ENCODE measurements at places on chromosomes 3 and 15. TPM values are rescaled to one million over a fixed set of nuclear protein-coding genes. Genes with fewer than 3 reads are reported as not detected.

The C3orf20 gene
- polyA plus RNA-seq = 0.34 TPM

The TMEM40 gene
- polyA plus RNA-seq = 1.8 TPM

The AMT gene
- 40.4 TPM for polyA plus RNA-seq

The MB21D2 gene
- 17.0 TPM for polyA plus RNA-seq

The CASR gene
- polyA plus RNA-seq = 26.8 TPM

The GXYLT2 gene
- 19.2 TPM for polyA plus RNA-seq

The SPINK8 gene
- polyA plus RNA-seq = 0.24 TPM

- no peak for DNase-seq
Measured at GRCh38 chr3:127855246-127855645, 32.9 kb upstream of the MGLL start.

GRCh38 chr3:144501467-144501866, 529.8 kb downstream of the DIPK2A start:
- no peak for DNase-seq

- DNase-seq = no peak
Measured at GRCh38 chr3:37054370-37054769, 61.1 kb downstream of the MLH1 start.

GRCh38 chr3:43755516-43756200, 64.9 kb downstream of the ABHD5 start:
- no peak for DNase-seq

GRCh38 chr3:114104414-114104813, 47.9 kb downstream of the QTRT2 start:
- DNase-seq = no peak

DNA sequence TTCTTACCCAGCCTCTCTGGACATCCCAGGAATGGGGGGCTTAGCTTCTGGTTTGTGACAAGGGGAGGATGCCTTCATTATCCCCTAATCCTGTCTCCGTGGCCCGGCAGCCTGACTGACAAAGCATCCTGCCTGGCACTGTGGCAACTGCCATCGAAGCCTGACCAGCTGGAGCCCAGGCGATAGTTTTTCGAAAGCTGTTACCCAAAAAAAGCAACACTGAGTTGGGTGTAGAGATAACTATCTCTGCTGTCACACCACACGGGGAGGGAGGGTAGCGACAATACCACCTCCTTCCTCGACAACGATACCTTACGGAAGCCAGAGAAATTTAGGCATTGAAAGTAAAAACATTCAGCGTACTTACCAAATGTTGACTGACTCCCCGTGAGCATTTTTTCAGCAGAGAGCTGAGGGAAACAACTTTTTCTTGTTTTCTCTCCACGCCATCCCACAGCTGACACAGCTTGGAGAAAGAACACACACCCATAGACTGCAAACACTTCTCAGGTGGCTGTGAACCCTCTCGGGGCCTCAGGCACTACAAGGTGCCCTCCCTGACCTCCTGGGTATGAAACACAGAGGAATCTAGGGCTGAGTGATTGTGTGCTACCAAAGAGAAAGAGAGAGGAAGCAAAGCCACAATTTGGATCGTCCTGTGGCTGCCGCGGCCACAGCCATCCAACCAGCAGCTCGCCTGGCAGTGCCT, 361.9 kb upstream of the ICE2 start:
- DNase-seq = no peak

DNA sequence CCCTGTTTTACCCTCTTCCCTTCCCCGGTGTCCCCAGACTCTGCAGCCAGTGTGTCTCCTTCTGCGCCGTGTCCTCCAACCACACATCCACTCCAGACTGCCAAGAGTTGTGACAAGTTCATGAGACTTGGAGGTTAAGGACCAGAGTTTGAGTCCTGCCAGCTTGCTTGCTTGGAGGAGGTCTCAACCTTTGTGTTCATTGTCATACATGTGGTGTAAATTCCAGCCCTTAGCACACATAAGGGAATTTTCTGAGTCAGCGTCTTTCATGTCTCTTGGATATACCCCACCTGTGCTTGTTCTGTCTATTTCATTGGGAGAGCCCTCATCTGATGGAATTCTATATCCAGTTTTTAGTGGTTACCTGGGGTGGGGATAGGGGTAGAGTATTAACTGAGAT, 13.3 kb downstream of the CORO2B start:
- DNase-seq = peak; percentile 41

DNA sequence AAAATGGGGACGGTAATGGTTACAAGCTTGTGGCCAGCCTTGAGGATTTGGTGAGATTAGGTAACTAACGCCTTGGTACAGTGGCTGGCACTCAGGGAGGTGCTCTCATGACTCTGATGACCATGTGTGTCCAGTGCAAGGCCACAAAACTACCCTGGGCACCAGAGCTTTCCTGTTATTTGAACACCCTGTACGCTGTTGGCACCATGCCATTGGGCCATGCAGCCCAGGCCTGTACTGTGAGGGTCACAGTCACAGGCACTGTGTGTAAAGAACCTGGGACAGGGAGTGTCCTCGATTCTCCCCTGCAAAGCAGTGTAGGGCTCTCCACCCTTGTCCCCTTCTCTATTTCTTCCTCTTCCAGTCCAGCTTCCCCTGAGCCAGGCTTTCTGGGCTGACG, 6.3 kb downstream of the TMEM43 start:
- no peak for DNase-seq

- no peak for DNase-seq
Measured at GRCh38 chr15:69562116-69562515, 109.5 kb downstream of the RPLP1 start.

DNA sequence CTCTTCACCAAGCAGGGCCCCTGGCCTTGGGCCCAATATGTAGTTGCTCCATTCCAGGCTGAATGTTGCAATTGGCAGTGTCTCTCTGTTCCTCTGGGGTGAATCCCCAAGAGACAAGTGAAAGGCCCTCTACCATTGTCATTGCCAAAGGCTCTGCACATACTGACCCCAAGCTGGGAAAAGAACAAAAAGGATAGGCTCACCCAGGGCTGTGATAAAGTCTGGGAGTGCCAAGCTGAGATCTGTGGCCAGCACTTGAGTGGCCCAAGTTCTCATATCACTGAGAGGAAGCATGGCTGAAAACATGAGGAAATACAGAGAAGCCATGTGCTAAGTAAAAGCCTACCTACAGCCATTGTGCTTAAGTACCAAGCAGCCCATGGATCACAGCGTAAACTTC, 612.2 kb upstream of the EPHA6 start:
- no peak for DNase-seq

DNA sequence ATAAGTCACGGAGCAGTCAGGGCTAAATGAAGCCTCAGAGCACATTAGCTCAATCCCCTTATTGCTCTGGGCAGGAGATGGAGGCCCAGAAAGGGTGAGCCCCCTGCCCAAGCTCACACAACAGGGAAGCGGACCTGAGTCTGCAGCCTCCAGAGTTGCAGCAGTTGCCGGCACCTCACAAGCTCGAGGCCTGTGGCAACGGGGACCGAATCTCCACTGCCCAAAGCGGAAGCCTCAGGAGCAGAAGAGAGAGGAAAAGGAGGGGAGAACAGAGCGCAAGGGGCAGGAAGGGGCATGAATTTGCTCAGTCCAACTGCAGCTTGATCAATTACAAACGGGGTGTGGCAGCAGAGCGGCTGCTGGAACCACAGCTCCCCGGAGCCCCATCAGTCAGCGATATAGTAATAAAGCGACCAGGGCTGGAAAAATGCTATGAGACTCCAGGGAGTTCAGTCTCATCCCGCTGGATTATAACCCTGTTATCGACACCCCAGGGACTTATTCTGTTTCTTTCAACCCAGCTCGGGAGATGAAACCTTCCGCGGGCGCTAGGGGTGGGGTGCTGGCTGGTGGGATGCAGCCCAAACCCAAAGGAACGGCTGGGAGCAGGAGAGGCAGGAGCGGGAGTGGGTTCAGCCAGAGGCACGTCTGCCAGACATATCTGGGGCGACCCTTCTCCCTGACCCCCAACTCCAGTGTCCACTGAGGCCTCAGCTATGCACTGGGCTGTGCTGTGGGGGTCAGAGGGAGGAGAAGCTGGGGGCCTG, 219.7 kb upstream of the LINGO1 start:
- DNase-seq = no peak

DNA sequence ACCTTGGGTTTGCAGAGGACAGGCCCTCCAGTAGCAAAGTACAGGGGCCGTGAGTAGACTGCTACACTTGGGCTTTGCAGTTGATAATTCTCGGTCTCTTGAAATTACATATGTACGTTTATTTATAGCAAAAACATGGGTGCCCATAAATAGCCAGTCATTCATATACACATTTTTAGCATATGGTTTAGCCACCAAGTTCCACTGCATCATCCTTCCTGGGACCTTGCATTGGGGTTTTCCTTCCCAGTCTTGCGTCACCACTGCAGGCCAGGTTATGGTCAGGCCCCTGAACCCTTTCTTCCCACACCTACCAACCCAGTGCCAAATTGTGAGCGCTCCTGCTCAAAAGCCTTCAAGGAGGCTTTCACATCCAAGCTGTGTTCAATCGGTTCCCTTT, 12.7 kb downstream of the KLHL25 start:
- DNase-seq = no peak

DNA sequence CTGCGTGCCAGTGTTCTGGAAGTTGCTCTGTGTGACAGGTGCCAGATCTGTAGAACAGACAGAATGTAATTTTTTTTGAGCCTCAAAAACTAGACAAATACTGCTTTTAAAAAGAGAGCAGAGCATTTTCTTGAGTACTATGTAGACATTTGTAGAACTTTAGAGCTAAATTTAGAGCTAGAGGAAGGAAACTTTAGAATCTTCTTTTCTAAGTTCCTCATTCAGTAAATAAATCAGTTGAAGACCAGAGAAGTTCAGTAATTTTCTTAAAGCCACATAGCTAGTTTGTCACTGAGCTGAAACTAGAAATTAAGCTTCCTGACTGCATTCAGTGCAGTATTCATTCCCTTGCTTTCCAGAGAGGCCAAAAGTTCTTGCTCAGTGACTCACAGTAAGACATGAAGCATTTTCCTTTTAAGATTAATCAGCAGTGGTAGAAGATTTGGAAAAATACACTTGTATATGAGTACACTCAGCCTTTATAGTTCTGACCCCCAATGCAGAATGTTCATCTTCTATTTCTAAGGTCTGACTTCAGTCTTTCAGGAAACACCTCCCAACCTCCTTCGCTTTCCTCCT, 83.6 kb upstream of the TSEN2 start:
- no peak for DNase-seq

- no peak for DNase-seq
Measured at GRCh38 chr15:83010709-83011270, 649 bp downstream of the C15orf40 start.

DNA sequence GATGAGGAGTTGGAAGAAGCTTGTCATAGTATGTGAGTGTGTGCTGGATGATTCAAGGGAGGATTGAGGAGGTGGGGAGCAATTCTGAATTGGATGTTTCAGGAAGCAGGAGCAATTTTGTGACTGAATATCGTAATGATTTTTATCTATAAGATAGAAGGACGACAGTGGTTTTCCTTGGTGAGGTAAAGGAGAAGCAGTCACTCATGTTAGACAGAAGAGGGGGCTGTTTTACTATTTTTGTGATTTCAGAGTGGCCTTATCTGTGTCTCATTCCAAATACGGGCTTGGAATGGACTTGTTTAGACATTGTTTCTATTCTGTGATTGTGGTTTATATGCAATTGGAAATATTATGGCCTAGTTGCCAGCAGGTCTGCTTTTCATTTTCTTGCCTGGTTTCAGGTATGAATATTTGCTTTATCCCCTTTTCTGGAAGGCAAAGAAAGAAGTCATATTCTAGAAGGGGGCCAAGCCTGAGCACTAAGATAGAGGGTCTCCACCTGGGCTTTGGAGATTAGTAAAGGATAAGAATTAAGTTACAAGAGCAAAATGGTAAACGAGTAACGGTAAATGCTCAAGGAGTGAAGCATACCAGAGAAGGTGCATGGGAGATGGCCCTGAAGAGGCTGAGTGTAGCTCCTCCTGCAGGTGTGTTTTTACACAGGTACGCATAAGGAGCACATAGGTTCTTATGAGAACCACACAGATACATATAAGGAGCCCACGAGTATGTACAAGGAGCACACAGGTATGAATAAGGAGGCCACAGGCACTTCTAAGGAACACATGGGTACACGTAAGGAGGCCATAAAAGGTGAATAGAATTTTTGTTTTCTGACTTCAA, 124.6 kb upstream of the KCNAB1 start:
- no peak for DNase-seq

GRCh38 chr15:76815421-76815820, 89.7 kb downstream of the SCAPER start:
- DNase-seq = no peak

DNA sequence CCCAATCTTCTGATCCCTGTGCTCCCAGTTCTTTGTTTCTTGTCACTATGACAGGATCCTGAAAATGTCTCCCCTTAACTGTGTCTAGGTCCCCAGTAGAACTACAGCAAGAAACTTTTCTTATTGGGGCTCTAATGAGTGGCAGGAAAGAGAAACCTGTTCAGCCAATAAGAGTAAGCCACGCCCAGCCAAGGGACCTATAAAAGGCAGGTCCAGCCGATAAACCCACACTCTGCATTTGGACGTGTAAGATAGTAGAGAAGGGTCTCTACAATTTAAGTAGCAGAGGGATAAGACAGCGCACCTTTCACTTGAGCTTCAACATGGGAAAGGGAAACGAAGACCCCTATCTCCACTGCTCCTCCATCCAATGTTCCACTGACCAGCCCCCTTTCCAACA, 149.9 kb downstream of the LMLN start:
- no peak for DNase-seq

DNA sequence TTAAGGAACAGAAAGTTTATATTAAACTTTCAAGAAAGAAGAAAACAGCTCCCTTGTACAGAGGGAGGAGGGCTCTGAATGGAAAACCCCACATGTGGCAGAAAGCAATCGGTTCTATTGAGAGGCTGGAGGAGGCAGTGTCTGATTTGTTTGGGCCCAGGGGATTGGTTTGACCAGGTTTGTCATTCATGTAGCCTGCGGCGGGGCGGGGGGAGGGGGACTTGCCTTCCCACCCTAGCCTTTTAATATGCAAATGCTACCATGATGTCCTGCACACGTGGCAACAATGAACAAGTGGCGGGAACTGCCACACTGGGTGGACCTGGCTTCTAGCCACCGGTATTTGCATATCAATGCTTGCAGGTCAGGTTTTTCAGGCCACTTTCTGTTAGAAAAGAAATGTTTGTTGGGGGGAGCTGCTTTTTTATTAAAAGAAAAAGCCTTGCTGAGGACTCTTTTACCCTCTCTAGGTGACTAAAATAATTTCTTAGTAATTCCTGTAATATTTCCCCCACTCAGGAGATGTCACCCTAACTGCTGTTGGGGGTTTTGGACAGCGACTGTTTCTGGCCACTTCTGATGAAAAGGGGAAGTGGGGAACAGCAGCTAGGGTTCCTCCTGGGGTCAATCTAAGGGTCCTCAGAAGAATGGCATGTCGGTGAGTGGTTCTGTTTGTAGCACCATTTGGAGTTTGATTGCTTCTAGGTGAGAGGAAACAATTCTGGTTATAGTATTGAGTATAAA, 691.2 kb downstream of the TBL1XR1 start:
- no peak for DNase-seq

DNA sequence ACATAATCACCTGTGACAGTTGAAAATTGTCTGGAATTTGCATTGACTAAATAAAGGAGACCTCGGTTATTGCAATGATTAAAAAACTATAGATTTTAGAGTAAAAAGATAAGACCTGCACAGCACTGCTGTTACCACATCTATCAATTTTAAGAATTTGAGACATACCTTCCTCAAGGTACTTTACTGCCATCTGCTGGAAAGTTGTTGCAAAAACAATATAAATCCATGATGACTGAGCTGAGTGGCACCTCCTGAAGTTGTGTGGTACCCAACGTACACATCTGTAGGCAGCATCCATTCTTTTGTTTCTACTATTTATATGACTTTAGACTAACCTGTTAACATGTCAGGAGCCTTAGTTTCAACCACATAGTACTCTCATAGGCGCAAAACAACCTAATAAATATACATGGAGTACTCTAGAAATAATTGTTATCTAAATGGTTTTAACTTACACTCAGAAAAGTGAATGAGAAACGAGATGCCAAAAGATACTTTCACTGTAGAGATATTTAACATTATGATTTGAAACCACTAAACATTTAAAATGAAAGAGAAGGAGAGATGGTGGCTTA, 106.7 kb downstream of the GHSR start:
- DNase-seq = no peak

Measured in renal cortex interstitium (tissue), 15 donors.